ENCODE measurements at places on chromosomes 11 and 22.

DNA sequence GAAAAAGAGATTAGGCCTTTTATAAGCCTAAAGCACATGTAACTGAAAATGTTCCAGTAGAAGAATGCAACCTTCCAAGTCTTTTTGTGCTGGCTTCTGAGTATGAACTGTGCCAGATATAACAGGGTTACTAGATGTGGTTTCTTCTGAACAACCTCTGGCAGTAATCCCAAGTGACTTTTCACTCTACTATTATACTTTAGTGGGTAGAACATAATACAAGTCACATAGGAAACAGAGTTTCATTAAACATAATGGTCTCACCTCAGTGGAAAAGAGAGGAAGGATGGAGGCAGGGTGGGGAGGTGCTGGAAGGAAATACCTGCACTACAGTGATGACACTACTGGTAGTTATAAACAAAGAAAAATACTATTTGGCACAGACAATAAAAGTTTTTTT, 81.3 kb downstream of the PHF21A start:
- DNase-seq, result no peak

DNA sequence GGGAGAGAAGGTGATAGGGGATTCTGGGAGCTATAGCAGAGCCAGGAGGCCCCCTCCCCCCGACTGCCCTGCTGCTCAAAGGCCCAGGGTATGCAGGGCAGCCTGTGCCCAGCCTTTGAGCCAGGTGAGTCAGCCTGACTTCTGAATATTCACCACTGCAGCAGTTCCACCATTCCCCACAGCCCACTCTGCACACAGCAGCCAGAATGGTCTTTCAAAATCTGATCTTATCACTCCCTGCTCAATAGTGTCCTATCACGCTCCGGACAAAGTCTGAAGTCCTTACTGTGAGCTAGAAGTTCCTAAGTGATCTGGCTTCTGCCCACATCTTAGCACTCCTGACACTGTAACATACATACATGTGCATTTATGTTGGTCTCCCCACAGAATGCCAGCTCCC, 111.7 kb downstream of the BUD13 start:
- DNase-seq, result no peak

DNA sequence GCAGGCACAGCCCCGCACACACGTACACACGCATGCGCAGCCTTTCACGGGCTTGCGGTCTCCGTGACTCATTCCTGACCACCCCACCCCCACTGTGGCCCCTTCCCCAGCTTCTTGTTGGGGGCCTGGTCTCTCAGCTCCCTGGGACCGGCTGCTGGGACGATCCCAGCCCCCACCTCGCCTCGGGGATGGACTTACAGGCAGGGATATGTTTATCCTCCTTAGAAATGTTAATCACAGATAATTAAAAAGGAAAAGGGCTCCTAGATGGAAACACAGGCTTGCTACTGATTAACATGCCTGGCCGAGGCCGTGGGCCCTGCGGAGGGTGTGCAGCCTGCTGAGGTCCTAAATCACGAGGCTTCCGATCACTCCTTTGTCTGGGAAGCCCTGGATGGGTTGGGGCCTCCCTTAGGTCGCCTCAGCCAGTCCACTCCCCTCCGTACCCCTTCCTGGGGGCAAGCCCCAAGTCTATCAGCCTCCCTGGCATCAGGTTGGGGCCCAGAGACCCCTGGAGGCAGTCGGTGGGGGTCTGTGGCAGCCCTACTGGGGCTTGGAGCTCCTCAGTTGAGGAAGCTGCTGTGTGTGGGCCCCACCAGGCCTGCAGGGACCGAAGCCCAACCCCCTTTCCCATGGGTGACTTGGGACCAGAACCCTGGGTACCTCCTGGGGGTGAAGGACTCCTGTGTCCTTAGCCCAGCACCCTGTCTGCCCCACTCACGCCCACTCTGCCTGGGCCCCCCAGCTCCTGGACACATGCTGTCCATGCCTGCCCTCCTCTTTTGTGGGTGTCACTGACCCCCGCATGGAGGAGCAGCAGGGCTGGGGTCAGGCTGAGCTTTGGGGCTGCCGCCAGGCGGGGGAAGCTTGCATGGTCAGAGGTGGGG, 20.6 kb downstream of the TSPAN4 start:
- DNase-seq, result no peak

DNA sequence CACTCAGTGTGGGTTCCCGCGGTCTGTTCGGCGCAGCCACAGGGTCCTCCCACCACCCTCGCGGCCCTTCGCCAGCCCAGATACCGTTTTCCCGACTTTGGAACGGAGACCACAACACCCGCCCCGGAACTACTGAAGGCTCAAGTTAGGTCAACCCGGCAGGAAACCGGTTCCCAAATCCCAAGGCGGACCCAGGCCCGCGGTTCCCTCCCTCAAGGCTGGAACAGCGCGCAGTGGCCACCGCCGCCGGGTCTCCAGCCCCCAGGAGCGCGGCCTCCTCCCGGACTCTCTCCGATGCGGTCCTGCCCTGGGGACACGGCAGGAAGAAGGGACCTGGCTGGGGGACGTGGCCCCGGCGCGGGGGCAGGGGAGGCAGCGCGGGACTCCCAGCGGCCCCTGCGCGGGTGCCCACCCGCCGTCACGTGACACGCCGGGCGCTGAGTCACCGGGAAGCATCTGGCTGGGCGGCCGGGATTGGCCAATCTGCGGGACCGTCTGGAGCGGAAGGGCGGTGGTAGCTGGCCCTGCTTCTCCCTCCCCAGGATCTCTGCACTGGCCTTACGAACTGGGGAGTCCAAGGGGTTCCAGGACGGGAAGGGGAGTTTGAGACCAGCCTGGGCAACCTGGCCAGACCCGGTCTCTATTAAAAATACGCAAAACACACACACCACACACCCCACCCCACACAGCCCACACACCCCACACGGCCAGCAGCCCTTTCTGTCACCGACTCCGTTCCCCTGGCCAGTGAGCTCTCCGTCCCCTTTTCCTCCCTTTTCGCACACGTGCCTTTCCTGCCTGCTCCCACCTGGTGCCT, 21.5 kb upstream of the MALAT1 start:
- DNase-seq, result peak; percentile 69

- DNase-seq, result no peak
Measured at GRCh38 chr11:113618360-113618759, 87.7 kb downstream of the TMPRSS5 start.

GRCh38 chr11:27916541-27917100, 191.3 kb downstream of the KIF18A start:
- no peak for DNase-seq

DNA sequence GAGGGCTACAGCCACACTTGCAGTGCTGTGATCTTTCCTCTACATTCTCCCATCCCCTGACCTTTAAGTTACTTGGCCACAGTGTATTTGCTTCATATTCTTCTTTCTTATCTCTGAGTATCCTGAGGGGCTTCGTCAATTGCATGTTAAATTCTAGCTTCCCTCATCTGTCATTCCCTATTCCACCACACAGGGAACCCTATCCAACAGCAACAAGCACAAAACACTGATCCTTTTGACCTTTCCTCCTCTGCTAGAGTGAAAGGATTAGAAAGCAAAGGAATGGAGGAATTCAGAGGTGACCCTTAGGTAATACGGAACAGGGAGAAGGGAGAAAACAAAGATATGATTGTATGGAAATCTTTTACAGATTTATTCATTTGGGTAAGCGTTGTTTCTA, 1061.7 kb upstream of the TENM4 start:
- DNase-seq, result no peak

- DNase-seq, result no peak
Measured at GRCh38 chr22:45322873-45323525, 13.3 kb downstream of the FAM118A start.

- DNase-seq, result no peak
Measured at GRCh38 chr11:34811858-34812257, 104.3 kb downstream of the APIP start.

GRCh38 chr11:33997584-33998251, 53.8 kb upstream of the CAPRIN1 start:
- no peak for DNase-seq

GRCh38 chr11:116881143-116881542, 43.7 kb upstream of the APOA1 start:
- no peak for DNase-seq

- no peak for DNase-seq
Measured at GRCh38 chr22:21070690-21071615, 25.2 kb downstream of the LRRC74B start.

- no peak for DNase-seq
Measured at GRCh38 chr22:43854121-43854785, 8.1 kb downstream of the SULT4A1 start.

- DNase-seq, result no peak
Measured at GRCh38 chr11:44080951-44081350, 14.5 kb upstream of the EXT2 start.

- DNase-seq, result no peak
Measured at GRCh38 chr11:83441171-83441570, 155.0 kb upstream of the CCDC90B start.

DNA sequence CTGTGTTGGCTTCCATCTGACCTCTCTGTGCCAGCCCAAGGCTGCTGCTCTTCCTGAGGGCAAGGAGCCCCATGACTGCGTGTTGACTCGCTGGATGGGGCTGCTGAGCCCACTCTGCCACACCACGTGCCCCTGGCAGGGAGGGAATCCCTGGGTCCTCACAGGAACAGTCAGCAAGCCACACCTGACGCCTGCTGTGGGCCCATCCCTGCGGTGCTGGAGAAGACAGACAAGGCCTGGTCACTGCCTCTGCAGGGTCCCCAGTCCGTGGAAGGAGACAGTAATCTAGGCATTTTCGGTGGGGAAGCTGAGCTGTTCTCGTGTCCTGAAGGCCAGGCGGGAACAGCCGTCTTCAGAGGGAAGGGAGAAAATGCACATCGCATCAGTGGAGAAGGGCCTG, 10.6 kb upstream of the PPP6R3 start:
- DNase-seq, result no peak

- DNase-seq, result no peak
Measured at GRCh38 chr22:31239771-31240370, 27.8 kb downstream of the LIMK2 start.

- no peak for DNase-seq
Measured at GRCh38 chr11:71451596-71452198, 1.3 kb upstream of the NADSYN1 start.

DNA sequence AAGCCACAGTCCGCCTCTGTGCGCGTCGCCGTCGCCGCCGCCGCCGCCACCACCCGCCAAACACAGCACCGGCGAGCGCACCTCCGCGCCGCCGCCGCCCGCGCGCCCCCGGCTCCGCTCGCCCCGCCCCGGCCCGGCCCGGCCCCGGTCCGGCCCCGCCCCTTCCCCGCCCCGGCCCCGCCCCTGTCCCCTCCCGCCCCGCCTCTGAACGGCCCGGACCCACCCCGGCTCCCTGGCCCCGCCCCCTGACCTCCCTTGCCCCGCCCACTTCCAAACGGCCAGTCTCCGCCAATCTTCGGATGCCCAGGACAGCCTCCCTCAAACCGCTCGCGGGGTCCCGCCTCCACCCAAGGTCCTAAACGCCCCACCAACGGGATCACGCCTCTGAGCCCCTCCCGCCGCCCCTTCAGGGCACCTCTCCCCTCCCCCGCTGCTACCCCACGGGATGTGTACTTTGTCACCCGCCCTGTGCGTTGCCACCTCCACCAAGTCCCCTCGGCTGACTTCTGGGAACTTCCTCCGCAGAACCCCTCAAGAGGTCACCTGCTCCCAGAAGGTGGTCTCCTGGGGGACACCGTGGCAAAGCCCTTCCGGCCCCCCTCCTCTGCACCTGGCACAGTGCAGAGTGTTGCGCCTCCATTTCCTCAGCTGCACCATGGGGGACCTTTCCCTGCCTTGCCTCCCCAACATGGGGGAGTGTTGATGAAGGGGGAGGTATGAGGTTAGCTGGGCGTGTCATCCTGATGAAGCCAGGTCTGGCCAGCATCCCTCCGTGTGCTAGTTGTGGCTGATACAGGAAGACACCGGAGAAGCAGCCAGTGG, at the start of gene KIAA0930:
KIAA0930 (minus strand) TSS at position 85 of the 822 bp plus-strand sequence. CDS start 191 bp downstream, outside the sequence.
- DNase-seq, result no peak

DNA sequence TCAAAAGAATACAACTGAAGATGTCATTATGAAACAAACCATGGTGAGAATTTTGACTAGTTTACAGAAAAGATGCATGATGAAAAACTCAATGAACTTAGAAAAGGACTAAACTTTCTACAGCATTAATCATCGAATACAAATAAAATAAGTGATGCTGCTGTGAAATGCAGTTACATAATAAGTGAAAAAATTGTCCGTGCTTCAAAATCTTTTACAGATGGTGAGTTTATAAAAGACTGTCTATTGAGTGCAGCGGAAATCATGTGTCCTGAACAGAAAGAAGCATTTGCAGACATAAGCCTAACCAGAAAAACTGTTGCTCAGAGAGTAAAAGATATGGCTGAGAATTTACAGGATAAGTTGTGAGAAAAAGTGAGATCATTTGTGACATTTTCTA, 33.8 kb downstream of the NEAT1 start:
- no peak for DNase-seq

DNA sequence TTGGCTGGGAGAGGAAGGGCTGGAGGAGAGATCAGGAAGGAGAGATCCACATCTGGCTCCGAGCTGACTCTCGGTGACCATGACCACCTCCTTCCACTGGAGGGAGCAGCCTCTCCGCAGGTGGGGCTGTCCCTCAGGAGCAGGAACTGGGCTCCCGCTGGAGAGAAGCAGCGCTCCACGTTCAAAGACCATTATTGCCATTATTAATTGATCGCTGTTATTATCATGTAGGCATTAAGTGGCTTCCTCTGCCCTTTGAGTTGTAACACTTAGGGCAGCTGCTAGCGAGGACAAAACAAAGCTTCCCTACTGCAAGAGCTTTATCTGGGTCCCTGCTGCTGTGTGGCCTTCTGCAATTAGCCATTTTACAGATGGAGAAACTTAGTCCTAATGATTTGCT, 251.9 kb downstream of the ST3GAL4 start:
- DNase-seq, result peak; percentile 23

DNA sequence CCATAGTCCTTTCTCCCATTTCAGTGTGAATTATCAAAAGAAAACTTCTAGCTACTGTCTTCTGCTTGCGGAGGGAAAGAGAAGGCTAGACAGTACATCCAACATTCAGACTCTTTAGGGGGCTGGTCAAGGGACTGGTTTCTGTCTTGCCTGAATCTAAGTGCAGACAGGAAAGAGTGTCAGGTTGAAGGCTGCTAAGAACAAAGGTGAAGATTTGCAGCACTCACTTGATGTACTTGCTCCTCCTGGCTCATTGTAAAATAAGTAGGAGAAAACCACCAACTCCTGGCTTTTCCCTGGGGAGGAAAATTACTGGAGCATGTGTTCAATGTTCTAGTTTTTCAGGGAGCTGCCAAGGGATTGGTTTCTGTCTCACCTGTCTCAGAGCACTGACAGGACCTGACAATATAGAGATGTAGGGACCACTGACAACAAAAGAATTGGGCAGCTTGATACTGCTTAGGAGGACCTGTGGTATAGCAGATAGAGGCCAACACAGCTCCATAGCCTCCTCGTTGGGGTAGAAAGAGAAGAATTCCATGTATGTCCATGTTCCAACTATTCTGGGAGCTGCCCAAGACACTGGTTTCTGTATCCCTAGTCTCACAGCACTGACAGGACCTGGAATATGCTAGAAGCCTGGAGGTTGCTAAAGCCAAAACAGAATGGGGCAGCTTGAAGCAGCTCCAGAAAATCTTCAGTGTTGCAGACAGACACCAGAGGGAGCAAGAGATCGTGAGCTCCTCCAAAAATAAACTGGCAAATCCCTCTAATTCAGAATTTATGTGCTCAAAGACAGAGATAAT, 39.7 kb upstream of the MMP12 start:
- DNase-seq, result no peak
